Hippocampal formation (tissue), 2 donors: ENCODE measurements at places on chromosomes 7 and 10.
A peak's percentile ranks its signal among the peaks of the same experiment; 100 is the strongest.

DNA sequence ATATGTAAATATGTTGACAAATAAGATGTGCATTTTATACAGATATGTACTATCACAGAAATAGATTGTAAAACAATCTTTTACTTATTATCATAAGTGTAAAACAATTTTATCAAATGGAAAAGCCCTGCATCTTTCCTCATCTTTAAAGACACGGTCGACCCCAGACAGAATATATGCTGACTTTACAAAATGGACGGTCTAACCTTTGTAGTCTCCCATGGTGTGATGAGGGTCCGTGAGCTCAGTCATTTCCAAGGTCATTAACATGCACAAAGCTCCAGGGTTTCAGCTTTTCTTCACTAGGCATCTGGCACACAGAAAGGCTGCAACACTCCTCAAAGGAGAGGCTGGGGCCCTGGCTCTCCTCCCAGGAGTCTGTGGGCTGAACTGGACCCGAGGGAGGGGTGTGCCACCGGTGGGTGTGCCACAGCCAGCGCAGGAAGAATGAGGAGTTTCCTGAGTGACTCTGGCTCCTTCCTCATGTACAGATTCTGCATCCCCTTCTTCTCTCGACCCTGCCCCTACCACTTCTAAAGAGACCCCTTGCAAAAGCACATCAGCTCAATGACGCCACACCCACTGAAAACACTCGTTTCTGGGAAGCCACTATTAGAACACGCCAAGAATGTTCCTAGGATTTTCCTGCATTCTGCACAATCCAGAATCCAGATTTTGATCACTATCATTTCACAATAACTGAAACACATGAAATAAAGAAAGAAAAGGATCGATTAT lies 26.2 kb upstream of the ABLIM1 start:
- peak; percentile 50 for DNase-seq

GRCh38 chr7:11332186-11332864 lies 358.7 kb downstream of the PHF14 start:
- no peak for DNase-seq

DNA sequence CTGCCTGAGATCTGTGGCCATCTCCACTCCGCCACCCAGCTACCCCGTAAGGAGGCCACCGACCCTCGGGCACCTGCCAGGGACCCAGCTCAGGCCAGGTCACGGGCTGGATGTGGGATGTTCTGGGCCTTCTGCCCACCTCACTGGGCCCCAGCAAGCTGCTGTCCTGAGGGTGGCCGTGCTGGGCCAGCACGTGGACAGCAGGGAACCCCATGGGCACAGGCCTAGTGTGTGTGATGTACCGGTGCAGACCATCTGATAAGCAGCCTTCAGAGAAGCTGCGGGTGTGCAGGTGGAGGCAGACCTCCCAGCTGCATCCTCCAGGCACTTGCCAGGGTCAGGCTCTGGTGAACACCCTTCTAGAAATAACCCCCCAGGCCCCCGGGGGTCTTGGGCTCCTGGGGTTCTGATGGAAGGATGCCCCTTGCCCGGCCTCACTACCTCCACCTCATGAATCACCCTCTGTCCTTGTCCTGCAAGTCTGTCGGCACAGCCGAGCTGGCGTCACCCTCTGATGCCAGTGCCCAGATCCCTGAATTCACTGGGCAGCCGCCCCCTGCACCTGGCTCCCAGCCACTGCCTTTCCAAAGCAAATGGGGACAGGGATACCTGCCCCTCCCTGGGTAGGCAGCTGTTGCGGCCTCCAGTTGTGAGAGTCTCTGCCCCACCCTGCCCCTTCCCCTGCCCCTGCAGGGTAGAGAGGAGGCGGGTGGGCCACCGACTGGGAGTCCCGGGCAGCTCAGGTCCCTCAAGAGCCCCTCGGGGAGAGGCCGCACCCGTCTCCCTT lies 139.8 kb downstream of the FAM53B start:
- no peak for DNase-seq

GRCh38 chr7:36283711-36284130 lies 105.9 kb upstream of the ANLN start:
- peak; percentile 51 for DNase-seq

DNA sequence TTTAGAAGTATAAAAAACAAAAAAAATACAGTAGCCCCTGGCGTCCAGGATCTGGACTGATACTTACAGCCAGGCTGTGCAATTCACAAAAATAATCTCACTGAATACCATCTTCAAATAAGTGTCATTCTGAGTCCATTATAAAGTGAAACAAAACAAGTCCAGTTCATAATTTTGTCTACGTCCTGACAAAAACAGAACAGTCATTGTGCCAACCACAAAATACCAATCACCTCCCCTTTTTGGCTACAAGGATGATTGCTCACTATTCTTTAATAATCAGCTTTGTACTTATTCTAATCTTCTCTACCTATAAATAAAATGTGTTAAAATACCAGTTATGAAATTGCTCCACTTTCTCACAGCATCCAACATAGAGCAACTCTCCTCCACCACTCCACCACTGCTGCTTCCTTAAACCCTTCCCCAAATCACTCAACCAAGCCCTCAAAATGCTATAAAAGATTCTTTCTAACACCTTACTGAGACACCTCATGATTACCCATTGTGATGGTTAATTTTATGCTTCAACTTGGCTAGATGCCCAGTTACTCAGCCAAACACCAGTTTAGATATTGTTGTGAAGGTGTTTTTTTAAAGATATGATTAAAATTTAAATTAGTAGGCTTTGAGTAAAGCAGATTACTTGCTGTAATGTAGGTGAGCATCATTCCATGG lies 479.8 kb upstream of the SEMA3A start:
- DNase-seq, result no peak

DNA sequence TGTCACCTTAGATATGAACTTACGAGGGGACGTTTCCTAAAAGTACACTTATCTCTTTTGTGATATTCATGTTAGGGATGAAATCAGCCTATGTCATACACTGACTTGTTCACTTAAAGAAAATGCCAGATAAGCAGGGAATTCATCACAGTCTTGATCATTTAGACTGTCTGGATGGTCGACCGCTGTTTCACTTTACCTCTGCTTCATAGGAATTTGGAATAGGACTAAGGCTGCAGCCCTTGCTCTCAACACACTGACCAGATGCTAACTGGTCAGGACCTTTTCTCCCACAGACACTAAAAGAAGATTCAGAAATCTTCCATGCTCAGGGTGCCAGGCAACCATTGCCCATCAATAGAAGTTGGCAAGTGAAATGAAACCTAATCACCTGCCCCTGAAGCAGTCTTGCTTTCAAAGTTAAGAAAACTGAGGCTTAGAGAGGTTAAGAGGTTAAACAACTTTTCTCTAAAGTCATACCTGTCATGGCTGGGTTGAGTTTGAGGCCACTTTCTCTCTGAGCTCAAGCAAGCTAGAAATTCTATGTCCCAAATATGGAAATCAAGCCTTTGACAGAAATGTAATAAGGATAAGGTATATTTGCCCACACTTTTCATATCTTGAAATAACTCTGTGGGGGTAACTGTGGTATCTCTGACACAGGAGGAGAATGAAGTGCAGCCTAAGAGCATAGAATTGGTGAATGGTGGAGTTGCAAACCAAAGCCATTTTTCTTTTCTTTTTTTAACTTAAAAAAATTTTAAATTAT lies 77.1 kb downstream of the MAP3K8 start:
- DNase-seq, result no peak

- DNase-seq, result no peak
Measured at GRCh38 chr10:51035344-51035743, 38.9 kb upstream of the PRKG1 start.

GRCh38 chr7:36708767-36709166 lies 15.5 kb downstream of the AOAH start:
- DNase-seq, result no peak

DNA sequence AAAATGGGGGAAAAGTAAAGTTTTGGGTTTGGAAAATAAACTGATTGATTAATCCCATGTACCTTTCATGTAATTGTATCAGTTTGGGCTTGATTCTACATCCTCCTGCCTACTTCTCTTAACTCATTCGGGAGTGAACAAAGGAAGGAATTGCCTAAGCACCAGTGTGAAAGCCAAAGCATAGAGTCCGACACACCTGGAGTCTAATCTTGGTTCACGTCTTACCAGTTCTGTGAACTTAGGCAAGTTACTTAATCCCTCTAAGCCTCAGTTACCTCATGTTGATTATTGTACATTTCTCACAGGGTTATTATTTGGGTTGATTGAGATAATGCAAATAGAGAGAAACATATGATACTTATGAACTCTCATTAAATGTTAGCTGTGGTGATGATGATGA lies 41.1 kb upstream of the PRPS1L1 start:
- no peak for DNase-seq

DNA sequence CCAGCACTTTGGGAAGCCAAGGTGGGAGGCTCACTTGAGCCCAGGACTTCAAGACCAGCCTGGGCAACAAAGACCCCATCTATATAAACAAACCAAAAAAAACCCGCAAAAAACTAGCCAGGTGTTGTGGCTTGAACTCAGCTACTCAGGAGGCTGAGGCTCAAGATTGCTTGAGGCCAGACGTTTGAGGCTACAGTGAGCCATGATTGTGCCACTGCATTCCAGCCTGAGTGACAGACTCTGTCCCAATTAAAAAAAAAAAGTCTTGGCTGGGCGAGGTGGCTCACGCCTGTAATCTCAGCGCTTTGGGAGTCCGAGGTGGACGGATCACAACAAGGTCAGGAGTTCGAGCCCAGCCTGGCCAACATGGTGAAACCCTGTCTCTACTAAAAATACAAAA lies 11.4 kb downstream of the RABGEF1 start:
- no peak for DNase-seq

DNA sequence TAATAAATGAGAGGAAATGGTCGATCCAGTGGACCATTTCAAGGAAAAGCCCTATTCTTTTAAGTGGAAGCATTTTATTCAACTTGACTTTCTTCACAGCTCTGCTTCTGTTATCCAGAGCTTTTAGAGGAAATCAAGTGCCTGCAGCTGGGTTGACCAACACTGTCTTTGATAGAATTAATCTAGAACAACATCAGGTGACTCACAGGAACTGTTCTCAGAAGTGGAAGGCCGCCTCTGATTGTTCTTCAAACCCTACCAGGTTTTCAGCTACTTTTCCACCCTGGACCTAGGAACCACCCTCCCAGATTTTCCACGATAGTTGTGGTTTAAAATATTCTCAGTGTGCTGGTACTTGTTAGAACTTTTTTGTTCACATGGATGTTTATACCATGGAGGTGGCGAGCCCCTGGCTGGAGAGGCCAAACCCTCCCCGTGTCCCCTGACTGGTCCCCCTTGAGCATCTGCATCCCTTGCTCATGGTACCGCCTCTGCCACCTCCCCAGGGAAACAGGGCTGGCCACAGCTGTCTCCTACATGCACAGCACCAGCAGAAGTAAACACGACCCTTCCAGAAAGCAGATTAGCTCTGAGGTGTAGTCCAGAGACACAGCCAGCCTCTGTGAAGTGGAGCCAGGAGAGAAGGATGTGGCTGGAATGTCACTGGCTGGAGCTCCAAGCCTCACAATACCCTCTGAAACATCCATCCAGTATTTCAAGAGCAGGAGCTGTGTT lies 293.3 kb downstream of the USP6NL start:
- DNase-seq, result no peak

DNA sequence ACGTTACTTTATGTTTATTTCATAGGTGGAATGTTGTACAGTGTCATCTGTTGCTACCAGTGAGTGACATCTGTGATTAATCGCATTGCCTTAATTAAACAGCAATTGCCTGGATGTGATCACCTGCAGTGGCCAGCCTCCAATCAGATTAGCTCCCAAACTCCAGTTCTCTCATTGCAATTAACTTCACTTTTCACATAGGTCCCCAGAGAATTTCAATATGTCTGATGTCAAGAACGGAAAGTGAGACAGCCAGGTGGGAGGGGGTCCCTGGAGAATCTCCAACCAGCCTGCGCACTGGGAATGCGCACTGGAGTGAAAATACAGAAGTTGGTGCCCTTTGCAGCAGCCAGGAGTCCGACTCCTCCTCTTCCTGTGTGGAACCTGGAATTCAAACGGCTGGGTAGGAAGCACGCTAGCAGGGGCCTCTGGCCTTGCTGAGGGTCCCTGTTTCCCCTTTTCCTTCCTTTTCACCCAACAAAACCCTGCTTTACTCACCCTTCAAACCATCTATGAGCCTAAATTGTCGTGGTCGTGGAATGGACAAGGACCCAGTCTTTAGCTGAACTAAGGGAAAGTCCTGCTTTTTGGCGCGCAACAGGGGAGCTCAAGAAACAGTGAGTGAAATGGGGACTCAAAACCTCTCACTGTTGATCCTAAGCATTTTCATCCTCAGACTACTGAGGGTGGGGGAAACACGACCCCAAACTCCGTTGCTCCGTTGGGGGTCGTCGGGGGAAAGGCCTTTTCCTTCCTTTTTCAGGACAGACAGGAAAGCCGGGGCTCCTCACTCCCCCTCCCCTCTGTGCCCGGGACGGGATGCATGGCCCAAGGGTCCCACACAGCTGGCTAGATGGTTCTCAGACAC lies 1355.5 kb upstream of the LRRTM3 start:
- DNase-seq, result no peak

DNA sequence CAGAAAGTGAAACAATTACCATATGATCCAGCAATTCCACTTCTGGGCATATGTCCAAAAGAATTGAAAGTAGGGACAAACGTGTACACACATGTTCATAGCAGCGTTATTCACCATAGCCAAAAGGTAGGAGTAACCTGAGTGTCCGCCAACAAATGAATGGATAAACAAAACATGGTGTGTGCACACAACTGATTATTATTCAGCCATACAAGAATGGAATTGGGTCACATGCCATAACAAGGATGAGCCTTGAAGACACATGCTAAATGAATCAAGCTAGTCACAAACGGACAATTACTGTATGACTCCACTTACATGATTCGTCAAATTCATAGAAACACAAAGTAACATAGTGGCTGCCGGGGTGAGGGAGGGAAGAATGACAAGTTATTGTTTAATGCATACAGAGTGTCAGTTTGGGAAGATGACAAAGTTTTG lies 4.1 kb upstream of the OIT3 start:
- DNase-seq, result no peak

DNA sequence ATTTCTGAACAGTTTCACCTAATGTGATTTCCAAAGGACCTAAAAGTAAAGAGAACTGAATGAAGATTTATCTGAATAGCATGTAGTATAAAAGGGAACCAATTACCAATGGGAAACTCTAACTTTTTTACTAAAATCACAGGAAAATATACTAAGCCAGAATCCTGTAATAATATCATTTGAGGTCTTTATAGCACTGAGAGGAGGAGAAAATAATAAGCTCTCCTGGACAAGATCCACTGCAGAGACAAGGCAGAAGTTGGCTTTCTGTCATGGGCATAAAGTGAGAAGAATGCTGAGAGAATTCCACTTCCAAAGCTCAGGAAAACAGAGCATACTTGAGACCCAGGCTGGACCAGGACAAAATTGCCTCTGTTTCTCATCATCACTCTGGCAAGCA lies 1131.4 kb downstream of the SORCS1 start:
- no peak for DNase-seq

- peak; percentile 40 for DNase-seq
Measured at GRCh38 chr7:132065193-132065988, 509.0 kb upstream of the PODXL start.
